ENCODE measurements at places on chromosomes 6 and 20. TPM values are rescaled to one million over a fixed set of nuclear protein-coding genes. Genes with fewer than 3 reads are reported as not detected.
A peak's percentile ranks its signal among the peaks of the same experiment; 100 is the strongest.

DNA sequence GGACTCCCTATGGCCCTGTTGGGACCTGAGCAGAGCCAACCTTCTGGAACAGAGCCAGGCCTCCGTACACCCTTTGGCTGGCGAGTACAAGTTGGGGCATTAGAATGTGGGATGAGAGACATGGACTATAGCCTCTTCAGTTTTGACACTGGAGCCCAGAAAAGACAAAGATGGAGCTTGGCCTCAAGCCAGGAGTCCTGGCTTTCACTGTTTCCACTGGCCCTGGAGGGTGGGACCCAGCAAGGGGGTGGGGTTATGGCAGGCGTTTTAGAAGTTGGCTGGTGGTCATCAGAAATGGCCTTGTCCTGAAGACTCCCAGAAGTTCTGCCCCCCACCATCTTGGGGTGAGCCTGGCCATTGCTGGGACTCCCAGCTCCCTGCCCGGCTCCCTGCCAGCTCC lies 21.8 kb downstream of the ITPR3 start:
- peaks cover 20% of the 10 kb centered on the region for H3K4me1 ChIP-seq
- H3K27ac ChIP-seq, result no peak overlapping the region
- no peaks in the 10 kb centered on the region for H3K27me3 ChIP-seq
- H3K36me3 ChIP-seq, result peaks cover 13% of the 10 kb centered on the region

GRCh38 chr6:21348504-21349195 lies 244.9 kb upstream of the SOX4 start:
- no peak overlapping the region for H3K27ac ChIP-seq
- H3K27me3 ChIP-seq, result peaks cover 2% of the 10 kb centered on the region

DNA sequence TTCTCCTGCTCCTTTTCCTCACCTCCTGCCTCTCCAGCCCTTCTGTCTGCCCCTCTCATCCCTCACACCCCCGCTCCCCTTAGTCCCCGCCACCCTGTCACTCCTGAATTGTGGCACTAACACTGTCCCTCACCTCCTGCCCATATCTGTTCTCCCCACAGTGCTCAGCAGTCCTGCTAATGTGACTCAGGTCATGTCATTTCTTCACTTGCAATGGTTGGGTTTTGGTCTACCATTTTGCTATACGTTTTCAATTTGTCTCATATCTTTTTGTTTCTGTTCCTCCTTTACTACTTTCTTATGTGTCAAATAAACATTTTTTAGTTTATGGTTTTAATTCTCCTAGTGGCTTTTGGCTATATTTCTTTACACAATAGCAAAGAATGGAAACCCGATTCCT lies 1.3 kb upstream of the HLA-B start:
- DNase-seq, result no peak
- H3K36me3 ChIP-seq, result peaks cover 38% of the 10 kb centered on the region

DNA sequence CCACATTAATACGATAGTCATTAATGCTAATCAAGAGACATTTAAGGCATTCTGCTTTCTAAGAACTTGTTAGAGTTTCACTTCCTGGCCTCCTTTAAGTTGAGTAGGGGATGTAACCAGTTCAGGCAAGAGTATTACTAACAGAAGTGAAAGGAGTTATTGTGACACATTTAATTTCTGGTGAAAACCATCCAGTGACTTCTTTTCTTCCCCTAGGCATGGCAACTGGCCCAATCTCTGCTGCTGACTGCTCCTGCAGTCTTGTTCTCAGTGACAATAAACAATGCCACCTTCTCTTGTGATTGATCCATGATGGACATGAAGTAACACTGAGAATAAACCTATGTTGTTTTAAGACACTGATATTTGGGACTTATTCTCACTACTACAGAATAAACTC lies 130.9 kb upstream of the DEFB112 start:
- DNase-seq, result no peak
- H3K27ac ChIP-seq, result no peak overlapping the region
- H3K36me3 ChIP-seq, result no peaks in the 10 kb centered on the region
- H3K4me3 ChIP-seq, result no peak overlapping the region
- no peaks in the 10 kb centered on the region for H3K4me1 ChIP-seq
- no peaks in the 10 kb centered on the region for H3K27me3 ChIP-seq

DNA sequence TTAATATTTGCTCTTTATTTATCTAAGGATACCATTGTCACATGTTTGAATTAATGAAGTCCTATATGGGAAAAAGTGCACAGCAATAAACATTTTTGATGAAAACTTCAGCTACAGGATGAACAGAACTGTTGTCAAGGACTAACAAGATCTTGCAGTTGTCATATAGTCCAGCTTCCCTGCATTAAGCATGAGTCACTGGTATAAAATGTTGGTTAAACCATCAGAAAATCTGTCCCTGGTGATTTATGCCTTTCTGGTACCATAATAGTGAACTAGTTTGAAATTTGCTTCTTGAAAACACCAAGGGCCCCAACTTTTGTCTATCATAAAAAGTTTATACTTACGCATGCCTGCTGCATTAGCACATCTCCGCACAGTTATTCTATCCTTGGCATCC lies 60.4 kb upstream of the RSPO3 start:
- H3K36me3 ChIP-seq, result no peaks in the 10 kb centered on the region
- no peaks in the 10 kb centered on the region for H3K4me1 ChIP-seq
- no peak overlapping the region for H3K27ac ChIP-seq
- no peaks in the 10 kb centered on the region for H3K27me3 ChIP-seq
- DNase-seq, result no peak
- H3K4me3 ChIP-seq, result no peak overlapping the region

- no peak for DNase-seq
- H3K27ac ChIP-seq, result no peak overlapping the region
- no peak overlapping the region for H3K4me3 ChIP-seq
- H3K27me3 ChIP-seq, result peaks cover 34% of the 10 kb centered on the region
- peaks cover 7% of the 10 kb centered on the region for H3K4me1 ChIP-seq
These were observed 85.2 kb downstream of the SNAP25 start for GRCh38 chr20:10303852-10304251.

GRCh38 chr6:77893391-77893790 lies 240.6 kb downstream of the MEI4 start:
- H3K27me3 ChIP-seq, result no peaks in the 10 kb centered on the region
- no peaks in the 10 kb centered on the region for H3K36me3 ChIP-seq
- DNase-seq, result no peak
- H3K4me1 ChIP-seq, result no peaks in the 10 kb centered on the region
- H3K27ac ChIP-seq, result no peak overlapping the region

DNA sequence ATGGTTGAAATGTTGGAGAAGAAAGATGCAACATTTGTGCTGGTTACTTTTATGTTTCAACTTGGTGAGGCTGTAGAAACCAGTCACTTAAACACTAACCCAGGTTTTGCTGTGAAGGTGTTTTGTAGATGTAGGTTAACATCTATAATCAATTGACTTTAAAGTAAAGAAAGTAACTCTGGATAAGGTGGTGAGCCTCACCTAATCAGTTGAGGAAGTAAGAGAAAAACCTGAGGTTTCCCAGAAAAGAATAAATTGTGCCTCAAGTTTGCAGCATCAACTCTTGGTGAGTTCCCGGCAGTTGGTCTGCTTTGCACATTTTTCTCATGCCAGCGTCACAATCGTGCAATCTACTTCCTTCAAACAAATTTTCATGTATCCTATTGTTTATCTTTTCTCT lies 673.4 kb downstream of the QKI start:
- no peak overlapping the region for H3K4me3 ChIP-seq
- no peak for DNase-seq
- peaks cover 2% of the 10 kb centered on the region for H3K27me3 ChIP-seq
- H3K27ac ChIP-seq, result no peak overlapping the region
- no peaks in the 10 kb centered on the region for H3K36me3 ChIP-seq

GRCh38 chr6:150617062-150617461 lies 17.4 kb downstream of the PLEKHG1 start:
- no peak overlapping the region for H3K27ac ChIP-seq
- no peaks in the 10 kb centered on the region for H3K4me1 ChIP-seq
- peaks cover 4% of the 10 kb centered on the region for H3K27me3 ChIP-seq
- no peak for DNase-seq
- no peak overlapping the region for H3K4me3 ChIP-seq
- H3K36me3 ChIP-seq, result no peaks in the 10 kb centered on the region

GRCh38 chr6:68740828-68741500 lies 105.9 kb downstream of the ADGRB3 start:
- no peak overlapping the region for H3K4me3 ChIP-seq
- no peaks in the 10 kb centered on the region for H3K36me3 ChIP-seq
- H3K27me3 ChIP-seq, result no peaks in the 10 kb centered on the region
- DNase-seq, result no peak

- H3K27ac ChIP-seq, result no peak overlapping the region
- no peak for DNase-seq
- H3K4me1 ChIP-seq, result no peaks in the 10 kb centered on the region
- no peak overlapping the region for H3K4me3 ChIP-seq
- H3K36me3 ChIP-seq, result no peaks in the 10 kb centered on the region
These were observed 8.5 kb upstream of the C6orf141 start for GRCh38 chr6:49541936-49542335.

DNA sequence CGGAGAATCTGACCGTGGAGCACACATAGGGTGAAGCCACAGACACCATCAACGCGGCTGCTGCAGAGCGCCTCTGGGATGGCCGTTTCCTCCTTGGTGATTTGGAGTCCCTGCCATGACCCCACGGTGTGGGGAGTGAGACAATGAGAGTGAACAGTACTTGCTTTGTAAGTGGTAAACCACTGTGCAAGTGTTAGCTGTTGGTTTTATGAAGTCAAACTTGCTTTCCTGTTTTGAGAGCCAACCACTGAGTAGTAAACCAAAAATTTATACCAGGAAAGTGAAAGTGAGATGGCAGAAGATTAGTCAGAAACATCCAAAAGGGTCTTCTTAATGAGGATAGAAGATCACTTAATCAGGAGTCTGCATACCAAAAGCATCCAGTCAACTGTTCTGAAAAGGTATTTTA lies 160.7 kb downstream of the FOXC1 start:
- DNase-seq, result peak; percentile 66
- peaks cover 3% of the 10 kb centered on the region for H3K27me3 ChIP-seq
- peaks cover 36% of the 10 kb centered on the region for H3K4me1 ChIP-seq
- H3K36me3 ChIP-seq, result peaks cover 15% of the 10 kb centered on the region
- H3K4me3 ChIP-seq, result peak overlapping the region; percentile 77
- peak overlapping the region; percentile 82 for H3K27ac ChIP-seq

DNA sequence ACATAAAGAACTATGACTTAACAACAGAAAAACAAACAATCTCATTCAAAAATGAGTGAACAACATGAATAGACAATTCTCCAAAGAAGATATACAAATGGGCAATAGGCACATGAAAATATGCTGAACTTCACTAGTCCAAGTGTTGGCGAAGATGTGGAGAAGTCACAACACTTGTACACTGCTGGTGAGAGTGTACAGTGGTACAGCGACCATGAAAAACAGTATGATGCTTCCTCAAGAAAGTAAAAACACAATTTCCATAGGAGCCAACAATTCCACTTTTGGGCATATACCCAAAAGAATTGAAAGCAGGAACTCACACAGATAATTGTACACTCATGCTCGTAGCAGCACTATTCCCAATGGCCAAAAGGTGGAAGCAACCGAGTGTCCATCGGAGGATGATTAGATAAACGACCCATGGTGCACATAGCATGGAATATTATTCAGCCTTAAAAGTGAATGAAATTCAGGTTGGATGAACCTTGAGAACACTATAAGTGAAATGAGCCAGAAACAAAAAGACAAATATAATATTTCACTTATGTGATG lies 6.6 kb downstream of the HLA-F start:
- no peaks in the 10 kb centered on the region for H3K27me3 ChIP-seq
- H3K4me1 ChIP-seq, result peaks cover 46% of the 10 kb centered on the region
- no peak for DNase-seq
- no peak overlapping the region for H3K4me3 ChIP-seq
- peaks cover 40% of the 10 kb centered on the region for H3K36me3 ChIP-seq

GRCh38 chr6:168880271-168880670 lies 373.4 kb downstream of the THBS2 start:
- H3K36me3 ChIP-seq, result no peaks in the 10 kb centered on the region
- no peak overlapping the region for H3K4me3 ChIP-seq
- H3K4me1 ChIP-seq, result peaks cover 6% of the 10 kb centered on the region
- DNase-seq, result no peak
- H3K27me3 ChIP-seq, result peaks cover 11% of the 10 kb centered on the region
- no peak overlapping the region for H3K27ac ChIP-seq

- H3K4me1 ChIP-seq, result no peaks in the 10 kb centered on the region
- no peaks in the 10 kb centered on the region for H3K27me3 ChIP-seq
- no peak overlapping the region for H3K4me3 ChIP-seq
- DNase-seq, result no peak
- no peaks in the 10 kb centered on the region for H3K36me3 ChIP-seq
These were observed 127.6 kb upstream of the PMEPA1 start for GRCh38 chr20:57837208-57838035.

DNA sequence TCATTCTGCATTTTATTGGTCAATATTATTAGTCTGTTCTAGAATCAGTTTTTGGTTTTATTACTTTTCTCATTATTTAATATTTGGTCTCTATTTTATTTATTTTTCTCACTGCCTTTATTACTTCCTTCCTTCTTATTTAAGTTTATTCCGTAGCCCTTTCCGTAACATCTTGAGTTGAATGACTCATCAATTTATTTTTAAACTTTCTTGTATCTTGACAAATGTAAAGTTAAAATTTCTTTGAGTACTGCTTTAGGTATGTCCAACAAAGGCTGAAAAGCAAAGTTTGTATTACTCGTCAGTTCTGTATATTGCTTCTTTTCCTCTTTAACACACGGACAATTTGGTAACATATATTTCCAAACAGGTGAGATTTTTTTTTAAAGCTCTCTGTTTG lies 192.0 kb downstream of the CD109 start:
- peaks cover 5% of the 10 kb centered on the region for H3K4me1 ChIP-seq
- H3K27ac ChIP-seq, result no peak overlapping the region
- H3K4me3 ChIP-seq, result no peak overlapping the region
- H3K36me3 ChIP-seq, result no peaks in the 10 kb centered on the region
- H3K27me3 ChIP-seq, result no peaks in the 10 kb centered on the region
- no peak for DNase-seq

DNA sequence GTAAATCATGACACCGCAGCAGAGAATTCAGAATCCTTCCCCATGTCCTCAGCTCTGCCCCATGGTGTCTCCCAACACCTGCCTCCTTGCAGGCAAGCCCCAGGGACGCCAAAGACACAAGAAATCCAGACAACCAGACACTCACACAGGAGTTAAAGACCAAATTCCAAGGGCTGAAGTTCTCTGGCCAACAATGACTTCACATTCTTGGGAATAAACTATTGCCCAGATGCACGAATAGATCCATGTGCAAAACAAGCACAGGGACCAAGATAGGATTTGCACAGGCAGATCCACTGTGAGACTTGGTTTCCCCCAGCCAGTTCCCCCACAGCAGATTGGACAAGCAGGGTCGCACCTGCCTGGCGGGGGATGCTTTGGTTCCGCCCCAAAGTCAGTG lies 246.7 kb downstream of the SOD2 start:
- H3K4me1 ChIP-seq, result no peaks in the 10 kb centered on the region
- H3K36me3 ChIP-seq, result no peaks in the 10 kb centered on the region
- DNase-seq, result no peak
- H3K27me3 ChIP-seq, result peaks cover 6% of the 10 kb centered on the region
- no peak overlapping the region for H3K4me3 ChIP-seq

The PNPLA1 gene
- total RNA-seq, result not detected

The GABRR2 gene
- total RNA-seq, result 0.74 TPM

The KCNG1 gene
- not detected for total RNA-seq

The COL20A1 gene
- not detected for total RNA-seq

The MYLK2 gene
- total RNA-seq, result 0.31 TPM

The PYGB gene
- total RNA-seq, result 29.5 TPM

The CFAP61 gene
- not detected for total RNA-seq

All from activated naive CD8-positive, alpha-beta T cell treated with anti-CD3 and anti-CD28 coated beads, Interleukin-2, amount 10 ng/mL, durations not matched to agents 7 days and 5 days (primary cell).